ENCODE measurements at places on chromosomes 7 and 10. TPM values are rescaled to one million over a fixed set of nuclear protein-coding genes. Genes with fewer than 3 reads are reported as not detected.

AGBL3 gene
- total RNA-seq, result 1.5 TPM

ADRA2A gene
- total RNA-seq, result not detected

NODAL gene
- not detected for total RNA-seq

SFTPA1 gene
- not detected for total RNA-seq

DNA sequence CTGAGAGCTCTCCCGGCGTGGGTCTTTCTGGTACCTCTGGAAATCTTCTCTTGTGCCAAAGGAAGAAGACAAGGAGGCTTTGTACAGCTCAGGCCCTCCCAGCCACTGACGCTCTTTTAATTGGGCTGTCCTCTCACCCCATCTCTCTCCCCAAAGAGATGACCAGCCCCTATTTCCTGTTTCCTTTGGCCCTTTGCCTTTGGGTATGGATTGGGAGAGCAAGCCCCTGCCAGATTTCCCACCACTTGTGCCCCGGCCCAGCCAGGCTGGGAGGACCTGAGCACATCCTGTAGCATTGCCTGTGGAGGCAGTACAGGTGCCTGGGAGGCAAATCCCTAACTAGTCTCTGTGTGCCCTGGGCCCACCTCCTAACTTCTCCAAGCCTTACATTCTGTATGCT, 5.7 kb upstream of the PLAC9 start:
- no peak for DNase-seq

- no peak for DNase-seq
Measured at GRCh38 chr10:58157076-58157766, 110.5 kb downstream of the IPMK start.

GRCh38 chr10:118723466-118723865, 31.3 kb downstream of the CACUL1 start:
- no peak for DNase-seq

- peak; percentile 74 for DNase-seq
Measured at GRCh38 chr10:11863353-11864109, 40.4 kb downstream of the PROSER2 start.

DNA sequence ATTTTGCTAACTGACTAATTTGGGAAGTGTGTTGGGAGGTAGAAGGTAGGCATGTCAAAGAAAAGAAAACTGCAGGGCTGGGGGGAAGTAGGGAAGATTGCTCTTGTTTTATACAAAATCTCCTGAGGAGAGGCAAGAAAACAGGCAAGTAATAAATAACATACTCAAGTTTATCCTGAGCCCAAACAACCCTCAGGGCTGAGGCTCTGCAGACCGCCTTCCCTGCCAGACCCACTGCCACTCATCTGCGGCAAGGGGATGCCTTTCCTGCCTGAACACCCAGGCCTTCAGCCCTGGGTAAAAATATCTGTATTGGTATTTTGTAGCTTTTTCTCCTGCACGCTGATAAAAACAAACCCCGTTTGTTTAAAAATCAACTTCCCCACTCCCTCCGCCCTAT, 399.8 kb upstream of the NFE2L3 start:
- no peak for DNase-seq

DNA sequence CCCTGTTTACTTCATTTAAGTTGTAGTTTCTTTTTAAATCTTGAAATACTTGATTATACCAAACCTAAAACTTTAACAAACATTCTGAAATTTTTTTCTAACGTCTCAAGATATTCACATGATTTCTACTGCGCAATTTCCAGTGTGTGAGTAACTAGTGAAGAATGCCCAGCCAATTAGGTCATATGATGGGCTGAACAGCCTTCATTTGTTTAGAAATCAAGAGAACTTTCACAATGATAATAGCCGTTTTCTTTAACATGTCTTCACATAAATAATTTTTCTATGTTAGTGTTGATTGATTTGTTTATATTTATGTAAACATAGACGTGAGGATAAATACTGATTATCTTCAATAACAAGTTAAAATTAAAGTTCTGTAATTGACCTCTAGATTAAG, 21.8 kb downstream of the STAM start:
- DNase-seq, result no peak

DNA sequence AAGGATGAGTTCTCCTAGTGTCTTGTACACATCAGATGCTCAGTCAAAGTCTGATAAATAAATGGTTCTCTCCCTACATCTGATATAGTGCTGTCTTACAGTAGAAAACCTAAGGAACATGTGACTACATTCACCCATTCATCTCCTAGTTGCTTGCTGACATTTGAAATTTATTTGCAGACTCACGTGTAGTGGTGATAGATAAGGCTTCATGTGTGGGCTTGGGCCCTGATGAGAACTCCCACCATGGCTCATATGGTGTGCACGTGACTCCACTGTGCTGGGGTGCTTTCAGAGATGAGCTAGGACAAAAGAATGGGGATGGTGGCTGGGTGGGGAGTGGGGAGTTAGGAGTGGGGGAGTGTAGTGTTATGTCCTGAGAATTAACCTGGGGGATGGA, 287.3 kb downstream of the RPS24 start:
- DNase-seq, result no peak

DNA sequence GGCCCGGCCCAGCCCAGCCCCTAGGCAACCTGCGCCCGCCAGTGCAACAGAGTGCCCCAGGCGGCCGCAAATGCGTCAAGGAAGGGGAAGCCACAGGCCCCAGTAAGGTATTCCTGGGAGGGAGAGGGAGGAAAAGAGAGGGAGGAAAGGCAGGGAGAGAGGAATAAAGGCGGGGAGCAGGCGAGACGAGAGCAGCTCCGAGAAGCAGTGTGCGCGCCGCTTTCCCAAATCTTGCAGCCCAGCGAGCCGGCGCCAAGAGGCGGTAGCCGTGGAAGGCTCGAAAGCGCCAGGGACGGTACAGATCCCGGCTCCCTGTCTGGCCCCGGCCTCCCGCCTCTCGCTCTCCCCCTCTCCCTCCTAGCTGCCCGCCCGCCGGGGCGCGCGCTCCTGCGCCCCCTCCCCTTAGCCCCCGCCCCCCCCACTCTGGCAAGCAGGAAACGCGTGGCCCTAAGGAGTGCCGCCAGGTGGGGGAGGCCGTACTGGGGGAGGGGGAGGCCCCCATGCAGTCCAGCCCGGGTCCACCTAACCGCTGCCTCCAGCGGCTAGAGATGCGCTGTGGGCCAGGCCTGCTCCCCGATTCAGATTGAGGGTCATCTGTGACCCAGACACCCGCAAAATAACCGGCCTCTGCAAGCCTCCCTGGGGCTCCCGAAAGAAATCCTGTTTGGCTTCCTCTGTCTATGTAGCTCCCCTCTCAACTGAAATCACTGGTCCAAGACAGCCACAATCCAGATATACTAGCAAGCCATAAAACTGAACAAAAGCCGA, 4.3 kb downstream of the HOXA10 start:
- no peak for DNase-seq

DNA sequence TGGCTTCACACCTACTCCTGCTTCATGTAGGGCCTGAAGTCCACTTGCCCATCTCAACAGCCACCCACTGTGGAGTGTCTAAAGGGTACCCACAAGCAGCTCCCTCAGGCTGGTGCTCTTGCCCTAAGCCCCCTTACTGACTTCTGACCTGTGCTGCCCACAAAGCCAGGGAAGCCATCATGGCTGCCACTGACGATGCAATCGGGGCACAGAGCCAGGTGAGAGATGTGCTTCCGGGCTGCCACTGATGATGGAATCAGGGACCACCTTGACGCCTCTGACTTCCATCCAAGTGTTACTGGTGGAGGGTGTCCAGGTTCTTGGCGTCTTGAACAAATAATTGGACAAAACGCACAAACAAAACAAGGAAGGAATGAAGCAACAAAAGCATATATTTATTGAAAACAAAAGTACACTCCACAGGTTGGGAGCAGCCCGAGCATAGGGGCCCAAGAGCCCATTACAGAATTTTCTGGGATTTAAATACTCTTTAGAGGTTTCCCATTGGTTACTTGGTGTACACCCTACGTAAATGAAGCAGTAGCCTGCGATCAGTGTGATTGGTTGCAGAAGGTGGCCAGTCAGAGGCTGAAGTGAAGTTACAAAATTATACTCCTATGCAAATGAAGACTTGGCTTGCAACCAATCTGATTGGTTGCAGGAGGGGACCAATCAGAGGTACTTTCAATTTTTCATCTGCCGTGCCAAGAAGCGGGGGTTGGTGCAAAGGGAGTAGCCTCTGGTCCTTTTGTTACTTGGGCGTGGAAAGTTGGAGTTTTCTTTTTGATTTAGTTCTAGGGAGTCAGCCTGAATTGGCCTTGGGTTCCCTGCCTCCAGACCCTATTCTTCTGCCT, 4.5 kb downstream of the CPA2 start:
- DNase-seq, result no peak

DNA sequence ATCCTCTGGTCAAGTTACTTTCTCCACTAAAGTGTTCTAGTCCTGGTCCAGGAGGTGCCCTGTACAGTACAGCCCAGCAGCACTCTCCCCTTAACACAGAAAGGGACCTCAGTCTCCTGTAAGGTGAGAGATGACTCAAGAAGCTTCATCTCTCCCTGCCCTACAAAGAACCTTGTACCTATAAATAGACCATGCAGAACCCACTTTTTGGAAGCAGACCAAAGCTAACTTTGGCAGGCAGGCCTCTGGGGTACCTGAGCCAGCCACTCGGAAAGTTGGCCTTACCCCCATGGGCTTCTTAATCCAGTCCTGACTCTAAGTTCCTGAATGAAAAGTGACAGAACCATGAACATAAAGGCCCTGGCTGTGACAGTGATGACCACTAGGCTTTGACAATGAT, 454.8 kb downstream of the KCNMA1 start:
- no peak for DNase-seq

- no peak for DNase-seq
Measured at GRCh38 chr7:13742811-13743210, 246.7 kb downstream of the ETV1 start.

DNA sequence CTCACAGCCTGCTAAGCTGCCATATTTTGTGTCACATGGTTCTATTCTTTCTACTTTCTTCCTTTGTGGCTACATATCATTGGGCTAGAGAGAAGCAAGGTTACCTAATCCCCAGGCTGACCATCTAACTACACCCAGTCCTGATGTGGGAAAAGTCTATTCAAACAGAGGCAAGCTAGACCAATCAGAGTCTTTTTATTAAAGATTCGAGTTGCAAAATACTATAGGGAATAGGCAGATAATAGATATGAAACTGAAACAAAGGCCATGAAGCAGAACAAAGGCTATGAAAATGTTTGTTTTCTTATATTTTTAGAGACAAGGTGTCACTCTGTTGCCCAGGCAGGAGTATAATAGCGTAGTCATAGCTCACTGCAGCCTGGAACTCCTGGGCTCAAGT, 36.7 kb downstream of the MTERF1 start:
- DNase-seq, result no peak
